ENCODE measurements at places on chromosomes 7 and 10.

DNA sequence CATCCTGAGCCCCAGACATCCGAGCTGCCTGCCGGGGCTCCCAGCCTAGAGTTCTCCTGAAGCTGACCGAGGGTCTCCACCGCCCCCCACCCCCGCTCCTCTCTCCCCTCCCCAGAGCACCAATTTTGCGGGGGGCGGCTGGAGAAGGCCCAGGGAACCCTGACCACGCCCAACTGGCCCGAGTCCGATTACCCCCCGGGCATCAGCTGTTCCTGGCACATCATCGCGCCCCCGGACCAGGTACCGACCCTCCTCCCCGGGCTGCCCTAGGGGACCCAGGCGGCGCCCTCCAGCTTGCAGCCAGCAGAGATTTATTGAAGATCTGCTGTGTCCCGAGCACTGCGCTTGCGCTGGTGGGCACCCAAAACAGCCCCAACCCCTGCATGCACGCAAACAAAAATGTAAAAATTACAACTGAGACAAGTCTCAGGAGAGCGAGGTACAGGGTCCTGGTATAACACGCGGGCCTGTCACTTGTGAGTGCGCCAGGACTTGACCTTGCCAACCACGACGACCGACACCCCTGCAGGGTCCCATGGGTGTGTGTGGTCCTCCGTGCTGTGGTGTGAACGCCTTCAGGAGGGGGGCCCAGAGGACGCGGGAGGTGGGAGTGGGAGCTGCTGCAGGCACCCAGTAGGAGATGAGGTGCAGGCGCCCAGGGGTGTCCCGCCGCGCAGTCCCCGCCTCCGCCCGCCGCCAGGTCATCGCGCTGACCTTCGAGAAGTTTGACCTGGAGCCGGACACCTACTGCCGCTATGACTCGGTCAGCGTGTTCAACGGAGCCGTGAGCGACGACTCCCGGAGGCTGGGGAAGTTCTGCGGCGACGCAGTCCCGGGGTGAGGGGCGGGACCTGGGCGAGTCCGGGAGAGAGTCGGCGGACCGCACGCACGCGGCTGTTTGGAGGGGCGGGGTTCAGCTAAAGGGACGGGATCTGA lies 3.1 kb downstream of the PCOLCE start:
- DNase-seq = no peak

GRCh38 chr10:124594240-124594639 lies 132.6 kb downstream of the LHPP start:
- DNase-seq = no peak

DNA sequence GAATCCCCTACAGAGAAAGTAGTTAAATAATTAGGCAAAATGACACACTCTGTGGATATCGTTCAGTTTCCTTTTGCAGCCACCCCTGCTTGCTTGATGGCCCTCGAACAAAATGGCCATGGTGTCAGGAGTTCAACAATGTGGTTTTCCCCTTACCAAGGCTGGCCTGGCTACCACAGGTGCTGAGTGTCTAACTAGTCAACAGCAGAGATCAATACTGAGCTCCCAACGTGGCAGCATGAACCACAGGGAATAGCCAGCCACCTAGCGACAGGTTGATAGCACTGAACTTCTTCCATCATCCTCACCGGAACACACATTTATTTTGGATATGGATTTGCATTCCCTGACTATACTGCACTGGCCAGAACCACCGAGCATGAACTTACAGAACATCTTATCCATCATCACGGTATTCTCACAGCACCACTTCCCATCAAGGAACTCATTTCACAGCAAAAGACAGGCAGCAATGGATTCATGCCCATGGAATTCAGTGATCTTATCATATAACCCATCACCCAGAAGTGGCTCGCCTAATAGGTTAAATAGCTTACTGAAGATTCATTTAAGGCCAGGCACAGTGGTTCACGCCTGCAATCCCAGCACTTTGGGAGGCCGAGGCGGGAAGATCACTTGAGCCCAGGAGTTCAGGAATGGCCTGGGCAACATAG lies 6.3 kb downstream of the C10orf67 start:
- DNase-seq = no peak

DNA sequence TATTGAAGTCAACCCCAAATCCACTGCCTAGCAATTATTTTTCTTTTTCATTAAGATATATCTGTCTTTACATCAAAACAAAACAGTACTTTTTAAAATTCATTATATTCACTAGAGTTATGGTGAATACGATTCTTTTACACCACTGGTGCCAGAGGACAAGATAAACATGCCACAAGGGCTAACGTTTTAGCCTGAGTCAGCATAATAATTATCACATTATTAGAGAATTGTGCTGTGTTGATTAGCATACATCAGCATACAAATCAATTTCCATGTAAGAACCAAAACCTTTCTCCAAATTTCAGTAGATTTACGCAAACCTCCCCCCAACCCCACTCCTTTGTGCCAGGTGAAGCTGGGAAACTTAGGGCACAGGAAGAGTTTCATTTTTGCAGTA lies 131.1 kb upstream of the TMEM106B start:
- DNase-seq = no peak

DNA sequence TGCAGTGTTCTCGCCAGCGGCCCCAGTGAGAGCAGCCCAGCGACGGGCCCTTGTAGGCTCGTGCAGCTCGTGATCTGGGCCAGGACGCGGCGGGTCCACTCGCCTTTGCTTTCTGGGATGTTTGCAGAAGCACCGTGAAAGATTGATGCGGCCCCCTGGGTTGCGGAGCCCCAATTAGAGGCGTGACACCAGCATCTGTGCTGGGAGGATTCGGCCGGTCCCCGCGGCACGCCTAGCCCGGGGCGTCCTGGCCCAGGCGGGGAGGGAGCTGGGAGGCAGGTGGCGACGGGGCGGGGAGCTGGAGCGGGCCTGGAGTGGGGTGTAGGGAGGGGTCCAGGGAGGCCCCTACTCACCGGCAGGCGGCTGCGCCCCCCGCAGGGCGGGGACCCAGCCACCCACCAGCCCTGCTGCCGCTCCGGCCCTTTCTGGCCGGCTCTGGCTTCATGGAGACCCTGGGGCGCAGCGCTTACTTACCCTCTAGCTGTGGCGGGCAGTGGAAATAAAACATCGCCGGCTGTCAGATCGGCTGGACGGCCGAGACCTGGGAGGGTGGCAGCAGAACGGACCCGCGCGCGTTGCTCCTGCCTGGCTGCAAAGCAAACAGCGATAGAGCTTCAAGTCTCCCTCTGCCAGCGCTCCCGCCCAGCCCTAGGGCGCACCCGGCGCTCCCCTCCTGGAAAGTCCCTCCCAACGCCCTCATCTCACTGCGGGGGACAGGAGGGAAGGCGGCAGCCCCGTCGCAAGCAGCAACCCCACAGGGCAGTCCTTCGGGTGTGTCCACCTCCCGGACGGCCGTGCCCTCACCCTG lies 752 bp downstream of the DRGX start:
- no peak for DNase-seq

DNA sequence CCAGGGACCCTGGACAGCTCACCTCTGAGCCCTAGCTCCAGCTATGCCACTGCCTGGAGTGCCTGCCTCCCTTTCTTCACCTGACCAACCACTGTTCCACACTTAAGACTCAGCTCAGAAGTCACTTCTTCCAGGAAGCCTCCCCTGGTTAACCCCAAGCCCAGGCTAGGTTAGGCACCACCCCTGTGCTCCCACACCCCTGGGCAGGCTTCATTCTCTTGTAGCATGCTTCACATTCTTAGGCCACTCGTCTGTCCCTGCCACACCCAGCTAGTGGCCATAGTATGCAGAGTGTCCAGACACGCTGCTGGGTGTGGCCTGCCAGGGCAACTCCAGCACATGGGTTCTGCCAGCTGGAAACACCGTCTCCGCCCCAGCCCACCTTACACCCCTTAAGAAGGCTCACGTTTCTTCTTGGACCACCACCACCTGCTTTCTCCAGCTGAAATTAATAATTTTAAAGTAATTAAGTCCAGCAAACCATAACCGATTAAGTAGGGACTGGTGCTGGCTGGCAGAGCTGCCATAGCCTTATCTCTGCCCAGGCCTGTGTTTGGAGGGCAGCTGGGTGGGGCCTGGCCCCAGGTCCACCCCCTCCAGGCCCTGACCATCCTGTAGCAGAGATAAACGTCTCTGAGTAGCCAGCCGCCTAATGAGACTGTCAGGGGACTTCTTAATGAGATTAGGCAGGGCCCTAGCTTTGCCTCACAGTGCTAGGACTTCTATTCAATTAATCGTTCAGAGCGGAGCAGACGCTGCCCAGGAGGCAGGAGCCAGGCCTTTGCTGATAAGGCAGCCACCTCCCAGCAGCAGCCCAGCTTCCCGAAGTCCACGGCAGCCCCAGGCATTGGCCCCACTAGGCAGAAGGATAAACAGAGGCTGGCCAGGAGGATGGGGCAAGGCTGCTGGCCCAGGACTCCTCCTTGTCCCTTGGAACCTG lies 20.5 kb downstream of the GRID1 start:
- no peak for DNase-seq

DNA sequence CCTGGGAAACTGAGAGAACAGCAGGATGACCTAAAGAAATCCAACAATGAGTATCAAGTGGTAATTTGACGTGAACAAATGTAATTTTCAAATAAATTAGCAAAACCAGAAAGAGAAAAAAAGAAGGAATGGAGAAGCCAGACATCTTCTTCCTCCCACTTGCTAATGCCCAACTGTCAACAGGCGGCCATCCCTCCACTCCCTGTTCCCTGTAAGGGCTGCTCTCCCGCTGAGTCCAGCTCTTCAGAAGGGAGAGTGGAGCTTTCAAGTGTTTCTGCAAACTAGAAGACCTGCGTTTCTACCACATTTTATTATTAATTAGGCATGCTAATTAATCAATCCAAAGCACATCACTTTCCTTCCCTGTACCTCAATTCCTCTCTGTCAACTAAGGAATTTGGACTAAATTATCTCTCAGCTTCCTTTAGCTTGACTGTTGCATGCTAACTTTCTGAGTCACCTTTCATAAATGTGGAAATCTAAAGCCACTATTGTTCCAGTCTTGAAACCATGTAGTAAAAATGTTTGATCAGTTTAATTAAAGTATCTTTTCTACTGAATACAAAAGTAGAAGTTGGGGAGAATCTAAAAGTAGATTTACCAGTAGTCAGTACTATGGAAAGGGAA lies 48.4 kb upstream of the CUL1 start:
- no peak for DNase-seq

- DNase-seq = no peak
Measured at GRCh38 chr7:130356876-130357611, 12.4 kb downstream of the CPA5 start.

Measured in NCI-H2171 treated with DMSO at 0.1 percent for 48 hours (cell line).